ENCODE measurements at places on chromosomes 7 and 10. TPM values are rescaled to one million over a fixed set of nuclear protein-coding genes. Genes with fewer than 3 reads are reported as not detected.

TECPR1 gene
- 13.2 TPM for polyA plus RNA-seq

OAT gene
- 98.6 TPM for polyA plus RNA-seq

OPN4 gene
- polyA plus RNA-seq, result not detected

STK17A gene
- 19.0 TPM for polyA plus RNA-seq

CUTC gene
- polyA plus RNA-seq, result 28.9 TPM

CCDC136 gene
- polyA plus RNA-seq, result 11.6 TPM

ATP5F1C gene
- polyA plus RNA-seq, result 426 TPM

DYDC2 gene
- polyA plus RNA-seq, result 2.4 TPM

Measured in right renal cortex interstitium (tissue), 3 donors.